ENCODE measurements at places on chromosomes 7 and 10.

DNA sequence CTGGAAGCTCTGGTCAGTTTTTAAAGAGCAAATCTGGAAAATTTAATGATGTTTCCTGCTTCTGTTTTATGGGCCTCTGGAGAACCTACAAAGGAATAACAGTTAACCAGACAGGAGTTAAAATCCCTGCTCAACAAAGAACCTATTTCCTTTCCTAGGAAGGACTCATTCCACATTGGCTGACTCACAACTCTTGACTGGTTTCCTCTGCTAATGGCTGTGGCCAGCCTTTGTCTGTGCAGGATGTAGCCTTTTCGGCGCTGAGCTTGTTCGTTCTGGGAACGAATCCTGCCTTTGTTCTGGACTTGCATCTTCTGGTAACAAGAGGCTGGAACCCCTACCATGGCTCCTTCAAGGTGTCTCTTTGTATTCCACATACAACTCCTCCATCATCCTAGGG lies 112.8 kb upstream of the PDCD4 start:
- no peak for DNase-seq

- no peak for DNase-seq
Measured at GRCh38 chr10:60974463-60975149, 30.6 kb upstream of the RHOBTB1 start.

DNA sequence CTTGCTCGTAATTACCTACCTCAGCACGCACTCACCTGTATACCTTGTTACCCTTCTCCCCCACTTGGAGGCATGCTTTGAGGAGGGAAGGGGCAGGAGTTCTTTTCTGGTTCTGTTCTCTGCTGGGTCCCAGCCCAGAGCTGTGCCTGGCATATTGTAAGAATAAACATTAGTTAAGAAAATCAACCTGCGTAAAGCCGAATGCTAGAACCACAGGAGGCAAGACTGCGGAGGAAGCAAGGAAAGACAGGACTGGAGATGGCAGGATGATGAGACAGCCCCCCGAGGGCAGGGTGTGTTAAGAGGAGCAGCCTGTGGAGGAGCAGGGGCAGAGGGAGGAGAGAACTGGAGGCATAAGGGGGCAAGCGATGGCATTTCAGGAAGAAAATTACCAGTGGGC lies 9.5 kb downstream of the C10orf53 start:
- no peak for DNase-seq

- no peak for DNase-seq
Measured at GRCh38 chr7:87144173-87144657, 8.0 kb upstream of the DMTF1 start.

GRCh38 chr10:123284022-123284421 lies 129.8 kb downstream of the BUB3 start:
- DNase-seq: no peak

- DNase-seq: no peak
Measured at GRCh38 chr10:95767884-95768556, 12.1 kb downstream of the ENTPD1 start.

DNA sequence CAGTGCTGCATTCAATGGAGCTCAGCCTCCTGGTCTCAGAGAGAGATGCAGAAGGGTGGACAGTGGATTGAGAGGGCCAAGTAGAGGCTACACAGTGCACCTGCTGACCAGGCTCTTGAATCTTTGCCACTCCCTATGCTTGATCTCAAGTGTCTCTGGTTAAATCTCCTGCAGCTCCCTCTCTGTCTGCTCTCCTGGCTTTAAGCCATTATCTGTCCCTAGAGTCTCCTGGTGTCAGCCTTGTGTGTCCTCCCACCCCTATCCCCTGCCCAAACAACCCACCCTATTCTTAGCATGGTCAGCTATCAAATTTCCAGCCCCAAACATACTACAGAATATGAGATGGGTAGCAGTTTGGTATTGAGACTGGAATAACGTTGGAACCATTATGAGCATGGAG lies 479.3 kb upstream of the CELF2 start:
- no peak for DNase-seq

- no peak for DNase-seq
Measured at GRCh38 chr7:14761510-14762296, 140.8 kb downstream of the DGKB start.

- DNase-seq: no peak
Measured at GRCh38 chr10:133024704-133025557, 62.8 kb upstream of the ADGRA1 start.

- DNase-seq: no peak
Measured at GRCh38 chr10:33385015-33385414, 50.5 kb upstream of the NRP1 start.

DNA sequence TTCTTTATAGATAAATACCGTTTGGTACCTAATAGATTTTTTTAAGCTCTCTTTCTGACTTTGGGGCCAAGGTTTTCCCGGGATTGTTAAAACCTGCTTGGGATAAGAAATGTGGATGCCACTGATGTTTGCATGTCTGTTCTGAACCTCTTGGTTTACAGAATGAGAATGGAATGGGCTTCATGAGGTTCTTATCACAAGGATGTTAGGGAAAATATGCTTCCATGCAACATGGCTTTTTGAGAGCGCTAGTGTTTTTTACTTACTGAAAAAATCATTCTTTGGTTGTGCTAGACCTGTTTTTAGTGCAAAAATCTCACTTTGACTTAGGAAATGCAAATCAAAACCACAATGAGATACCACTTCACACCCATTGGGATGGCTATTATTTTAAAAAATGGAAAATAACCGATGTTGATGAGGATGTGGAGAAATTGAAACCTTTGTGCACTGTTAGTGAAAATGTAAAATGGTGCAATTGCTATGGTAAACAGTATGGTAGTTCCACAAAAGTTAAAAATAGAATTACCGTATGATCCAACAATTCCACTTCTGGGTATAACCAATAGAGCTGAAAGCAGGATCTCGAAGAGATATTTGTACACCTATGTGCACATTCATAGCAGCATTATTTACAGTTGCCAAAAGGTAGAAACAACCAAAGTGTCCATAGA lies 38.9 kb downstream of the TSPAN14 start:
- DNase-seq: no peak

GRCh38 chr7:142158736-142159496 lies 47.4 kb downstream of the MGAM2 start:
- DNase-seq: no peak

- no peak for DNase-seq
Measured at GRCh38 chr10:22604344-22605126, 109.8 kb downstream of the PIP4K2A start.

DNA sequence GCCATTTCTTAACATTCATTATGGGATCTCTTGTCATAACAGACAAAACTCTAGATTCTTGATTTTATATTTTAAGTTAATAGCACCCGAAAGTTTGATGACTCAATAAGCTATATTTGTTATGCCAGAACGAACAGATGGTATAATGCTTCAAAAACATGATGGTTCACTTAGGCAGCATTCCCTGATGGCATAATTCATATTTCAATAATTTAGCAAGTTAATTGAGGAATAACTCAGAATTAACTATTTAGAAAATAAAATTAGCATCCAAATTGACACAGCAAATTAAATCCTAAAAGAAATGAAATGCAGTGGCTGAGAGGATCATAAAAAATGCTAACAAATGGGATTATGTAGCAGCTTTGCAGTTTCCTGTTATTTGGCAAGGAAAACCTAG lies 260.8 kb upstream of the MBL2 start:
- DNase-seq: no peak
